Stimulated activated CD4-positive, alpha-beta T cell treated with anti-CD3 and anti-CD28 coated beads, TNF-alpha, amount 100 ng/mL, for 24 hours (primary cell): ENCODE measurements at places on chromosomes 16 and 17.
A peak's percentile ranks its signal among the peaks of the same experiment; 100 is the strongest.

DNA sequence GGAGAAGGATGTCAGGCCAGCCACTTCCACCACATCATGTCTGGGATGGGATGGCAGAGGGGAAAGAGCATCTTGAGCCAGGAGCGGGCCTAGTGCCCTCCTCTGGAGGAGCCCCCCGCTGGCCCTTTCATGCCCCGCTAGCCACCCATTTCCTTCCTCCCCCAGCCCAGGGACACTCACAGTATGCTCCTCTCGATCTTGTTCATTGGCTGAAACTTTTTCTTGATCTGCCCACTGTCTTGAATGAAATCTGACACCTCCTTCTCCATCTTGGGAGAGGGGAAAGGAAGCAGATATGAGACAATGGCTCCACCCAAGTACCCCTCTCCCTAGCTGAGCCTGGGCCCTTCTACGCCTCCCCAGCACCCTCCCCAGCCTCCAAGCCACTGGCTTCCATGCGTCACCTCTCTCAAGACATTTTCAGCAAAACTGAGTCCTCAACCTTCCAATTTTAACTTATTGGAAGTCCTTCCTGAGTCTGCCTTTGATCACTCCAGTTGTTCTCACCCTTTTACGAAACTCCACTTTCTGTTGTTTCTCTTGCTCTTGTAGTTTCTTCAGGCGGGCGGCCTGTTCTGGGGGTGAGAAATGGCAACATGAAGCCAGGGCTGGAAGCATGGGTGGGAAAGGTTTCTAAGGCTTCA is 7.2 kb downstream of the SPAG7 start:
- no peak for DNase-seq

- DNase-seq = no peak
Observed at GRCh38 chr17:1882836-1883235, 53.0 kb downstream of the RPA1 start.

DNA sequence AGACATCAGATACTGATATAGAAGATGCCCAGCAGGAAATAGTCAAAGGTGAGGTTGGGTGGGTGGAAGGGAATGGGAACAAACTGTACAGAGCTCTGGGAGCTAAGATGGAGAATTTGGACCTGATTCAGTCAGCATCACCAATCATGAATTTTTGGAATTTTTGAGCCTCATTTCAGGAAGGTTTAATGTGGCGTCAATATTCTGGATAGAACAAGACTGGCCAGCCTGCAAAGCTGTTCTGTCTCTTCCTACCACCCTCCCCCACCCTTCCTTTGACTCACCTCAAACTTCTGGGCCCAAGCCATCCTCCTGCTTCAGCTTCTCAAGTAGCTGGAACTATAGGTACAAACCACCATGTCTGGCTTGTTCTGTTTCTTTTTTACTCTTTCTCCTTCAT is 32.6 kb downstream of the CTCF start:
- DNase-seq = no peak

DNA sequence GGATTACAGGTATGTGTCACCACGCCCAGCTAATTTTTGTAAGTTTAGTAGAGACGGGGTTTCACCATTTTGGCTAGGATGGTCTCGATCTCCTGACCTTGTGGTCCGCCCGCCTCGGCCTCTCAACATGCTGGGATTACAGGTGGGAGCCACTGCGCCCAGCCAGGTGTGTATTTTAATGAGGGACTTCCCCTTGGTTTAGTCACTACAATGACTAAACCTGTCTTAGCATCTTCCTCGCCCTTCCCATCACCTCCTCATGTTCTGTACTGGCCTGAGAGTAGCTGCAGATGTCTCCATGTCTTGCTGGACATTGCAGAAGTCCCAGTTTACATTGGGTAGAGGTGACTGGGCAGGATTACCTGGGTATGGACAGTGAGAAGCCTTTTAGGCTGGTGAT is 9.6 kb downstream of the SLC7A6 start:
- DNase-seq = no peak

DNA sequence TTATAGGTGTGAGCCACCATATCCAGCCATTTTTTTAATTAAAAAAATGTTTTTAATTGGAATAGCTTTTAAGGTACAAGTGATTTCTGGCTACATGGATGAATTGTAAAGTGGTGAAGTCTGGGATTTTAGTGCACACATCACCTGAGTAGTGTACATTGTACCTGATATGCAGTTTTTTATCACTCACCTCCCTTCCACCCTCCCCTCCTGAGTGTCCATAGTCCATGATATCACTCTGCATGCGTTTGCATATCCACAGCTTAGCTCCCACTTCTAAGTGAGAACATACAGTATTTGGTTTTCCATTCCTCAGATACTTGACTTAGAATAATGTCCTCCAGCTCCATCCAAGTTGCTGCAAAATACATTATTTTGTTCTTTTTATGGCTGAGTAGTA is 13.4 kb upstream of the CRYBA1 start:
- no peak for DNase-seq

DNA sequence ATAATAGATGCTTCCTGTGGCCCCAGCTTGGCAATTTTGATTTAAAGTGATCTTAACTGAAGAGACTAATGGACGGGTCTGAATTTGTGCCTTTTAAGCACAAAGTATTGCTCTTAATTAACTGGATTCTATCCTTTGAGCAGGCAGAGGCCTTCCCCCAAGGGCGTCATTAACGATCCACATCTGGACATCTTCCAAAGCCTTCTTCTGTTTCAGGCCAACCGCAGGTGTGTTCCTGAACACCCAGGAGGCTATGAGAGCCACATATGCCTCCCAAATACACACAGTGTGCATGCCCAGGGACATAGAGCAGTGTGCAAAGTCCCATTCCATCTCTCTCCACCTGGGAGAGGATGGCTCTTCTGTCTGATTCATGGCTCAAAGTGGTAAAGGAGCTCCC is 42.3 kb downstream of the MAPT start:
- DNase-seq = no peak

DNA sequence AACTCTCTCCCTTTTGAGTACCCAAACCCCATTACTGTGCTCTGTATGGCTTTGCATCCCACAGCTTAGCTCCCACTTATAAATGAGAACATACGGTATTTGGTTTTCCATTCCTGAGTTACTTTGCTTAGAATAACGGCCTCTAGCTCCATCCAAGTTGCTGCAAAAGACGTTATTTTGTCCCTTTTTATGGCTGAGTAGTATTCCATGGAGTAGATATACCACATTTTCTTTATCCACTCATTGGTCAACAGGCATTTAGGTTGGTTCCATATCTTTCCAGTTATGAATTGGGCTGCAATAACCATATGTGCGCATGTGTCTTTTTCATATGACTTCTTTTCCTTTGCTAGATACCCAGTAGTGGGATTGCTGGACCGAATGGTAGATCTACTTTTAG is 19.9 kb upstream of the SYT17 start:
- DNase-seq = no peak

DNA sequence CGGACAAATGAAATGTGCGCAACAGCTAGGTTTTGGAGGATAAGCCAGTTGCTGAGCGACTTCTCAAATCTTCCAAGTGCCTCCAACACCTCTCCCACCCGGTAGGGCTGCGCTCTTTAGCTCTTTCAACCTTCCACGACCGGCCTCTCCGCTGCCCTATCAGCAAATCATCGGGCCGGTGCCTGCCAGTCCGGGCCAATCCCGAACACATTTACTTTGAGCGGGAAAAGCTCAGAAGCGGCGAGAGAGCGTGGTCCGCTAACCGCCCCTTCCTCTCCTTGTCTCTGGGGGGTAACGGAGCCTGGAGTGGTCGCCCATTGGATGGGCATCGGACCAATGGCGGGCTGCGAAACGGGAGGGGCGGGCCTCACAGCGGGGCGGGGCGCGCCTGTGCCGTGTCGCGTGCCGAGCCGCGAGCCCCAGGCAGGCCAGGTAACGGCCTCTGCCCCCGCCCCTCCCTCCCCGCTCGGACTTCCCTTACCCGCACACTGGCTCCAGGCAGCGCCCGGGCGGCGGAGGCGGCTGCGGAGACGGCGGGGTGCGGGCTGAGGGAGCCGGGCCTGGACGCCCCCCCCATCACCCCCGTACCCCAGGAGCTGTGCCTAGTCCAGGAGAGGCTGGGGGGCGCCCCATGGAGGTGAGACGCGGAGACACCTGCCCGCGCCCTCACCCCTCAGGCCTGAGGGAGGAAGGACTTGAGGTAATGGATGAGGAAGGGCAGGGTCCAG is at the start of gene MEIOC:
Gene MEIOC (plus strand): TSS at position 486 of the 728 bp plus-strand sequence. CDS start 146 bp downstream, at position 632.
- DNase-seq = no peak

- no peak for DNase-seq
Observed at GRCh38 chr17:22233382-22233781, 541.1 kb downstream of the KCNJ18 start.

- DNase-seq = no peak
Observed at GRCh38 chr16:19136549-19137196, 22.9 kb downstream of the ITPRIPL2 start.

DNA sequence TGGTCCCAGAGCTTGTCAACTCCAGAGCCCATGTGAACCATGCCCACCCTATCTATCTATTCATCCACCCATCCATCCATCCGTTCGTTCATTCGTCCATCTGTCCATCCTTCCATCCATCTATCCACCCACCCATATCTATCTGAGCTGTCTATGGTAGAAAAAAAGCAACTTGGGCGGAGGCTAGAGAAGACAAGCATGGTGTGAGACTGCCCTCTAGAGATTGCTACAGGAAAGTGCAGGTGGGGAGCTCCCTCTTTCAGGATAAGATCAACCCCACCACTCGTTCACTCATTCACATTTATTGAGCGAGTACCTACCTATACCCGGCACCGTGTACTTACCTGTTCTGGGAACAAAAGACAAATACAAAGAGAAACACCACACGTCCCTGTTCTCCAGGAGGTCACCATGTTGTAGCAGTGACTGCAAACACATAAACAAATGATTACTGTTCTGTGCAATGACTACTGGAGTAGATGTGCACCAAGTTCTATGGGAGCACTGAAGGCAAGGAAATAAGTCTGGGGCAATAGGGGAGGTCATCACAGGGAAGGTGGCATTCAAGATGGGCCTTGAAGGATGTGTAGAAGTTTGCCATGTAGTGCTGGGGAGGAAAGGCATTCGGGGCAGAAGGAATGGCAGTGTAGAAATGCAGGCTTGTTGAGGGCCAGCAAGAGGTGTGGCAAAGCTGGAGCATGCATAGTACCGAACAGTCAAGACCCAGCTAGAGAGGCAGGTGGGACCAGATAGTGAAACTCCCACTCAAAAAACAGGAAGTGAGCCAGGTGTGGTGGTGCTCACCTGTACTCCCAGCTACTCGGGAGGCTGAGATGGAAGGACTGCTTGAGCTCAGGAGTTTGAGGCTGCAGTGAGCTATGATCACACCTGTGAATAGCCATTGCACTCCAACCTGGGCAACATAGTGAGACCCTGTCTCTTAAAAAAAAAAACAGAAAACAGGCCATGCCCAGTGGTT is 13.4 kb upstream of the ATP5MC1 start:
- peak; percentile 18 for DNase-seq

GRCh38 chr17:46264456-46265198 is 30.3 kb upstream of the LRRC37A start:
- no peak for DNase-seq

- DNase-seq = no peak
Observed at GRCh38 chr17:12545877-12546513, 119.7 kb upstream of the MYOCD start.

GRCh38 chr16:49866595-49867071 is 10.7 kb upstream of the ZNF423 start:
- no peak for DNase-seq

DNA sequence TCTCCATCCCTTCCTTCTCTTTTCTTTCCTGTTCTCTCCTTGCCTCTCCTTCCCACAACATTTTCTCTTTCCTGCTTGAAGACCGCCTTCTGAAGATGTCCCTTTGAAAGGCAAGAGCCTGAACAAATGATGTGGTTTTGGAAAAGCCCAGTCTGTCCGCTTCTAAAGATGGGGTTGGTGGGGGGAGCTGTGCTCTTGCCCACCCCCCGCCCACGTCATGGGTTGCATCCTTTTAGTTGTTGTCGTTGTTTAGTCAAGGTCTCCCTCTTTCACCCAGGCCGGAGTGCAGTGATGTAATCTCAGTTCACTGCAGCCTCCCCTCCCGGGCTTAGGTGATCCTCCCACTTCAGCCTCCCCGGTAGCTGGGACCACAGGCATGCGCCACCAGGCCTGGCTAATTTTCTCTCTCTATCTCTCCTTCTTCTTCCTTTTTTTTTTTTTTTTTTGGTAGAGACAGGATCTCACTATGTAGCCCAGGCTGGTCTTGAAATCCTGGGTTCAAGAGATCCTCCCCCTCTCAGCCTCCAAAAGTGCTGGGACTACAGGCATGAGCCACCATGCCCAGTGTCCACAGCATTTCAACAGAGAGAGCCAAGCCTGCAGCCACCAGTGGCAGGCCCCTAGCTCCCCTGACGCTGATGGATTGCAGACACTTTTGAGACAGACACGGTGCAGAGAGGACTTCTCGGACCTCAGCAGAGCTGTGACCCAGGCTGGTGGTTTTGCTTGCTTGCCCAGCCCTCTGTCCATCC is 26.0 kb upstream of the CIBAR2 start:
- no peak for DNase-seq

DNA sequence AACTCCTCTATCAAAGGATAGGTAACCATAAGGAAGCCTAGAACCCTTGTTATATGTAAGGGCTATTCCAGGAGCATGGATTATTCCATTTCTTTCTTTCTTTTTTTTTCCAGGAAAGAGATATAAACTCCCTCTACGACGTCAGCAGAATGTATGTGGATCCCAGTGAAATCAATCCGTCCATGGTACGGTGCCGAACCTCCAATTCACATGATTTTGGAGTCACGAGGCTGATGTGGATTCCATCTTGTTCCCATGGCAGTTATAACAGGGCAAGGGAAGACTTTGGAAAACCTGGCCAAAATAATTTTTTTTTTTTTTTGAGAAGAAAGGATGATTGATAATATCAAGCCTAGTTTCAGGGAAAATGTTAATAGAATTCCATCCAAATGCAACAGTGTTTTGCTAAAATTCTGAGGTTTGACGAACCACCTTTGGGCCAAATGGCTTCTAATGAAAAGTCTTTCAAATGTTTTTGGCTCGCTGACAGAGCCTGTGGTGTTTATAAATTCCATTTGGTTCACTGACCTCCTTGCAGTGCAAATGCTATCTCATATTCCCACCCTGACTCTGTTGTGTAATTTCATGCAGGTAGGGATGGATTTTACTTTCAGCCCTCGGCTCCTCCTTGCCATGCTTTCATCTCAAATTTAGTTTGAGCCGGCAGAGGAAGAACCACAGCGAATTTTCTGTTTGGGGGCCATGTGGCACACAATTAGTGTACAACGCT is 90.0 kb downstream of the SDR42E1 start:
- DNase-seq = no peak

DNA sequence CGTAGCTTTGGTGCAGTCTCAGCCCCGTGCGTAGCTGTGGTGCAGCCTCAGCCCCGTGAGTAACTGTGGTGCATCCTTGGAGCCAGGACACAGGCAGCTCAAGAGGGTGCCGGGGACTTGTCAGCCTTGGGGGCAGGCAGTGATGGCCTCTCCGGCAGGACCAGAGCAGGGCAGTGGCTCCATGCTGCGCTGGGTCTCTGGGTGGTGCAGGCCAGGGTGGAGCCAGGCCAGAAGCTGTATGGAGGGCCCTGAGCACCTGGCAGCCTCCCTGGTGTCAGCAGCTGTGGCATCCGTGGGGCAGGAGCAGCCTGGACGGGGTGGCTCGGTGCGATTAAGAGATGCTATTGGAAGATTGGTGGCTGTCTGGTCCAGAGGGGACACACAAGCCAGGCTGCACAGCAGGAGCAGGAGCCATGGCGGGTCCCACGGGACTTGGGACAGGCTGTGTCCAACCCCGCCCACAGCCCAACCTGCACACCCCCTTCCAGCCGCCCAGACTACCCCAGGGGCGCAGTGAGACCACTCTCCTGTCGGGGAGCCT is 28.3 kb upstream of the CDH15 start:
- no peak for DNase-seq
